ENCODE measurements at places on chromosomes 4 and X.

DNA sequence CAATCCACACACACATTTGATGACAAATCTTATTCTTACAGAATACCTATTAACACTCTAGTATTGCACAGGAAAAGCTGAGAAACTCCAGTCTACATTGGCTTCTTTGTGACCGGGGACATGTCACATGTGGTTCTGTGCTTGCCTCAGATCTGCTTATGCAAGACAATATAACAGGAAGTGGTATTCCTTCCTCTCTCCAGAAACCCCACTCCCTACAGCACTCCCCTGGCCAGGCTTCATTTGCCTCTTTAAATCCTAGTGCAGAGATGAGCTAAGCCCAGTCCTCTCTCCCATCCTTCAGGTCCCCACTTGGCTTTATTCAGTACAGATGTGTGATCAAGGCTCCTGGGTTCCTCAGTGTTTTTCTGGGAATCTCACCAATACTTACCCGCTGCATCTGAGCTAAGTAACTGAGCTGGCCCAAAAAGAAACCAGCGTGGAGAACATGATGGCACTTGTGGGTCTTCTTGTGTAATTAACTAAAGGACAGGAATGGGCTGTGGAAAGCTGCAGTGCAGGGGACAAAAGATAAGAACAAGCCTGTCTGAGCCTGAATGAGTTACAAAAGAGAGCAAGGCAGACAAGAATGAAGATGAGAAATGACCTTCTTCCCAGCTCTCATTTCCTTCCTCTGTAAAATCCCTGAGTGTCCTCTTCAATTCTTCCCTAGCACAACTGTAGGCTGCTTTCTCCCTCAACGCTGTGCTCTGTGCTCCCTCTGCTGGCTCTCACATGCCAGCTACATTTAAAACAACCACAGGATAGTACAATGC is 105.6 kb downstream of the HNRNPD start:
- peak; percentile 39 for DNase-seq

DNA sequence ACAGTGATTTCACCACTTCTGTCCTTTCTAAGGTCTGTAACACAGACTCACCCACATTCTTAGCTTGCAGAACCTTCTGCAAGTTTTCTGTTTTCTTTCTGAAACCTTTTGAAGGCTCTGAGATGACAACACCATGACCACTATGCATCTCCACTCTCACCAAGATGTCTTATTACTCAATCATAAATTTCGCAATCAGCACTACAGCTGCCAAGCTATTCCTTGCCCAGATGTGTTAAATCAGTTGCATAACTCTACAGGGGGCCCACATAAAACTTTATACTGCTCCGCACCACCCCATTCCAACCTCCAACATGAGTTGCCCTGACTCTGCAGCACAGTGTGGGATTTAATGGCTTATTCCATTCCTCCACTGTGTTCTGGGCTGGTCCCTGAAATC is 229.9 kb downstream of the COL25A1 start:
- no peak for DNase-seq

DNA sequence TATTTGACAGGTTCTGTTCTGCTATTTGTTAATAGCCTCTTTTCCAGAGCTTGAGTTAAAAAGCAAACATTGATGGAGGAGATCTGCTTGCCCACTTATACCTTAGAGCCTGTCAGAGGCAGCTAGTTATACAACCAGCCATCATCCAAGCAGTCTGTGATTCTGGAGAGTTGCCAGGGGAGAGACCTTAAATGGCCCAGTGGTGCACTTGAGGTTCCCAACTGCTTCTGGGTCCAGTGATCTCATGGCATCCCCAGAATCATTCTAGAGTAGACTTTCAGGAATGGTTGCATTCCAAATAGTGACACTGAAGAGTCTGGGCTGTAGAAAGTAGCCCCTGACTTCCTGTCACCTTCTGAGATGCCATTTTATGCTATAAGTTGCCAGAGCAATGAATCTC is 160.7 kb downstream of the FHIP1A start:
- peak; percentile 22 for DNase-seq

GRCh38 chr4:138595731-138596460 is 353.7 kb upstream of the SLC7A11 start:
- no peak for DNase-seq

- DNase-seq: no peak
Measured at GRCh38 chr4:168734703-168735678, 238.1 kb downstream of the PALLD start.

GRCh38 chrX:19133231-19133630 is 11.0 kb upstream of the ADGRG2 start:
- no peak for DNase-seq

GRCh38 chr4:150874338-150875226 is 140.5 kb downstream of the LRBA start:
- DNase-seq: peak; percentile 68

- no peak for DNase-seq
Measured at GRCh38 chr4:159169404-159170302, 66.8 kb downstream of the RAPGEF2 start.

DNA sequence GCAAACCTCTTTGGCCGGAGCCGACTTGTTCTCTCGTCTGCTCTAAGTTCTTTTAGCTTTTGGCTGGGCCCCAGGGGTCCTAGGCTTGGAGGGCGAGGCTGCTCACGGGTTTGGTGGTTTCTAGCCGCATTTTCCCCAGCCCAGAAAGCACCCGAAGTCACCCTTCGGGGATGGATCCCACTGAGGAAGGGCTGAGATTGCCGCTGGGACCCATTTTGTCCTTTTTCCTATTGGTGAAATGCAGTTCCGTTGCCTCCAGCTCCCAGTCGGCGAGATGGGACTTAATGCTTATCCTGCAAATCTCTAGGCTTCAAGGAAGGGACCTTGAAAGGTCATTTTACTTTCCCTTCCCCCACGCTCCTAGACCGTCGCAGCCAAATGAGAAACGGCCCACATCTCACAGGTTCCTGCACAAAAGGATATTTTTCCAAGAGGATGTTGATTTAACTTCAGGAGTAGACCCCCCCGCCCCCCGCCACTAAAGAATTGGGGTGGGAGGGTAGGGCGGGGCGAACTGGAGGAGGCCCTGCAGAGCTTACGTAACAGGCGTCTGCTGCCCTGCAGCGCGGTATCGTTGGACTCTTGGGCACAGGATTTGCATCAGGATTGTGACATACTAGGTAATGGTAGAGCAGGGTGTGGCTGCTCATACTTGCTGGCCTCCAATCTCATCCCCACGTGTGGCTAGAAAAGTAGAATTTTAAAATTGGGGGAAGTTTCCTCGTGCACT is 564 bp downstream of the PGK1 start:
- peak; percentile 33 for DNase-seq

- no peak for DNase-seq
Measured at GRCh38 chr4:39390603-39391002, 16.1 kb upstream of the KLB start.

- DNase-seq: no peak
Measured at GRCh38 chr4:78809928-78810835, 34.0 kb downstream of the BMP2K start.

- no peak for DNase-seq
Measured at GRCh38 chr4:74583757-74584156, 138.8 kb downstream of the AREG start.

DNA sequence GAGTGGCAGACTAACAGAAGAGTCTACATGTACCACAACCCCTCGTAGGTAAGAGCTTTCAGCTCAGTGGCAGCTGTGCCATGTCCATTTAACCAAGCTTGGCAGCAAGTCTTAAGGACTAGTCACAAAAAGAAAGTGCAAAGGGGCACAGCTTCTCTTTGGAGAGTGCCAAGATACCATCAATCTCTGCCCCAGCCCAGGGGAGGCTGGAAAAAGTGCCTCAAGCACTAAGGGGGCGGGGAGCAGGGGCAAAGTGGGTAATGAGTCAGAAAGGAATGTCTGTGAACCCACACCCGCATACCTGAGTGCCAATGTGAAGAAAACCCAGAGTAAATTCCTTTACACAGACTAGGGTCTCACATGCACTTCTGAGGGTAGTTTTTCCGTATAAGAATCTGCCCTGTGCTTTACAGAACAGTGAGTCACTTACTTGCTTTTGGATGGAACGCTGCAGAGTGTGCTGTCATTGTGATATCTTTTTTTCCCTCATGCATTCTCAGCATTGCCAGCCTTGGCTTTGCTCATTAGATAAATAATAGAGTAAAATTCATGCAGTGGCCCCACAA is 219.8 kb downstream of the ZNF674 start:
- no peak for DNase-seq

DNA sequence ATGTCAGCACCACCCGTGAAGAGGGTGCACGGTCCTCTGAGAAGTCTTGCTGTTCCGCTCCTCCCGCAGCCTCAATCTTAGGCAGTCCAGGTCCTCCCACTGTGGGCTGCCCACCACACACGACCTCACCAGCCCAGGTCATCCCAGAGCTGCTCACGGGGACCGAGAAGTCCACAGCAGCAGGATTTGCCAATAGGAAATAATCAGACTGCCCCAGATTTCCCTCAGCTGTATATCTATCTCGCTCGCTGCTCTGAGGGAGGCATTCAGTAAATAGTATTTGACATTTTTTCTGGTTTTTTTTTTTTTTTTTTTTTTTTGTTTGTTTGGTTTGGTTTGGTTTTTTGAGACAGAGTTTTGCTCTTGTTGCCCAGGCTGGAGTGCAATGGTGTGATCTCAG is 83.8 kb downstream of the STOX2 start:
- DNase-seq: no peak

- no peak for DNase-seq
Measured at GRCh38 chr4:118833192-118833820, 2.6 kb downstream of the SEC24D start.

DNA sequence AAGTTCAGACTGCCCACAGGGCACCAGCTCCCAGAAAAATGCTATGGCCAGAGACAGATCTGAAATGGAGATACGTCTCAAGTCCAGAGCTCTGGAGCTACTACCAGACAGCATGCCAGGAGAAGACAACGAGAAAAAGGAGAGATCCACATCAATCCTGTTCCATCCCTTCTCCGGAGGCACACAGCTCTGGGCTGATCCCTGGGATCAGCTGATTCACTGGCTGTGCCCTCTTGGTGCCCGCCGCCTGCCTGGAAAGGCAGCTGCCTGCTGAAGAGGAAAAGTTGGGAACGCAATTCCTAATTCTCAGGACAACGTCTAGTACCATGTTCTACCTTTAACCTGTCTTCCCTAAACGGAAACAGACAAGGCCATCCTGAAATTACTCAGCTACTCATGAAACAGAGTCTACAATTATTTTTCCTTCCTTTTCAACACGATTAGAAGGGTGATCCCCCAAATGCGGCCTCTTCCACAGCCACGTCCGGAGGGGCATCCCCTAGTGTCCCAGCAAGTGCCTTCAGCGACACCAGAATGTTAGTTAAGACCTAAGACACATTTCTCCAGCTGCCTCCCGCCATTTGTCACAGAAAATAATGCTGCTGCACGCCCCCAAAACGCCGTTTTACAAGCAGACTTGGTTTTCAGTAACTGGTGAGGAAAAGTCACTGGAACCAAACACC is 2.4 kb downstream of the ZFYVE28 start:
- no peak for DNase-seq

GRCh38 chr4:73855406-73855805 is 2.3 kb downstream of the PF4V1 start:
- no peak for DNase-seq

DNA sequence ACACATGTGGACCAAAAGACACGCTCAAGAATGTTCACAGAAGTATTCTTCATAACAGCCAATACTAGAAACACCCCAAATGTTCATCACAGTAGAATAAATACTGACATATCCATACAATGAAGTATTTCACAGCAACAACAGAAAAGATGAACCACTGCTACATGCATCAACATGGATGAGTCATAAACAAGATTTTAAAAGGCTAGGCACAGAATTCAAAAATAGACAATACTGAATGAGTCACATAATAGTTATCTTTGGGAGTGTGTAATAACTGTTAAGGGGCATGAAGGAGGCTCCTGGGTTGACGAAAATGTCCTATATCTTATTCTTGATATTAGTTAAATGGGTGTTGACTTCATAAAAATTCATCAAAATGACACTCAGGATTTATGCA is 43.5 kb downstream of the CLOCK start:
- DNase-seq: no peak

DNA sequence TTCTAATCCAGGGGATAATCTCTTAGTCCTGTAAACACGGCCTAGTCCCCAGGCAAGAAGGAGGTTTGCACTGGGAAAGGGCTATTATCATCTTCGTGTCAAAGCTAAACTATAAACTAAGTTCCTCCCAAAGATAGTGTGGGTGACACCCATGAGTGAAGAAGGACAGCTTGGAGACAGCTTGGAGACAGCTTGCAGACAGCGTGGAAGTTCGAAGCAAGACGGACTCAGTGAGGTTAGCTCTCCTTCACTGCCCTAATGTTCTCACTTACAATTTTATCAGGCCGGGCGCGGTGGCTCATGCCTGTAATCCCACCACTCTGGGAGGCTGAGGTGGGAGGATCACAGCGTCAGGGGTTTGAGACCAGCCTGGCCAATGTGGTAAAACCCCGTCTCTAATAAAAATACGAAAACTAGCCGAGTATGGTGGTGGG is 19.2 kb upstream of the PLCXD1 start:
- no peak for DNase-seq

DNA sequence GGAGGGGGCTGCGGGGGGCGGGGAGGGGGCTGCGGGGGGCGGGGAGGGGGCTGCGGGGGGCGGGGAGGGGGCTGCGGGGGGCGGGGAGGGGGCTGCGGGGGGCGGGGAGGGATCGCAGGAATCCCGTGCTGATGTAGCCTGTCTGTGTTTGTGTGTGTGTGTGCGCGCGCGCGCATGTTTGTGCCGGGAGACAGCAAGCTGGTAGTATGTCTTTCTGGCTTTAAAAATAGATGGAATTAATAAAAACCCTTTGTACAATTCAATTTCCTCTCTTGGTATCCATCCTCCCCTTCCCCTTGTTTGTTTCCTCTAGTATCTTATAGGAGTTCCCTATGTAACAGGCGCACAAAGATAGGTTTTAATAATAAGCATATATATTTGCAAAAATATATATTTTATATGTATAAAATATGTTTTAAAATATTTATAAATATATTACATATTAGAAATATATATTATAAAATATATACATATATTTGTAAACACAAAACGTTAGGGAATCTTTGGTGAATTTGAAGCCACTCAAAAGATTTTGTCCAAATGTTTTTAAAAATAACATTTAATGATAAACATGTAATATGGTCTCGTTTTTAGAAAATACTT is 782 bp downstream of the ARHGAP24 start:
- DNase-seq: peak; percentile 45

- DNase-seq: no peak
Measured at GRCh38 chrX:65726715-65727114, 59.3 kb downstream of the MSN start.

GRCh38 chr4:68272380-68272779 is 26.9 kb upstream of the TMPRSS11B start:
- DNase-seq: no peak

DNA sequence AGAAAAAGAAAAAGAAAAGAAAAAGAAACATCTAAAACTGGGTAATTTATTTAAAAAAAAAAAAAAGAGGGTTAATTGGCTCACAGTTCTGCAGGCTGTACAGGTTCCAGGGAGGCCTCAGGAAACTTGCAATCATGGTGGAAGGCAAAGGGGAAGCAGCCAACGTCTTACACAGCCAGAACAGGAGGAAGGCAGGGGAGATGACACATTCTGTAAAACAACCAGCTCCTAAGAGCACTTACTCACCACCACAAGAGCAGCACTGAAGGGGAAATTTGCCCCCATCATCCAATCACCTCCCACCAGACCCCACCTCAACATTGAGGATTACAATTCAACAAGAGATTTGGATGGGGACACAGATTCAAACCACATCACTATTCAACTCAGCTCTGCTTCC is 36.8 kb upstream of the TMEM184C start:
- DNase-seq: no peak

All from BE2C (cell line).